Neural progenitor cell (in vitro differentiated cells): ENCODE measurements at places on chromosomes 5 and 9.

- DNase-seq, result peak; percentile 47
Observed at GRCh38 chr5:167665841-167666375, 625.5 kb upstream of the WWC1 start.

DNA sequence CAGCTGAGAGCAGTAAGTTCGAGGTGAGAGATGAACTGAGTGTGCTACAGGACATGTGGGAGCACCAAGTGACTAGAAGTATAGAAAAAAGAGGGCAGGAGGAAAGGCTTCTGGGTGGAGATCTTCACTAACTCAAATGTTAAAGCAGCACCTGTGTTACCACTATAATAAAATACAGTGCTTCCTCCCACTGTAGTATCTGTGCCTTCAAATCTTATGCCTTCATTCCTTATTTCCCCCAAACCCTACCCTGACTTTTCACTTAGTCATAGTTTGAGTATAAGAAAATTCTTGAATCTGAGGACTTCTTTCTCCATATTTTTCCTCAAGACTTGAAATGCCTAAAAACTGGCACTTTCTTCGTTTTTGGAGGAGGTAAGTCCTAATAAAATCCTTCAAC, 61.8 kb downstream of the ALDH1A1 start:
- no peak for DNase-seq

- DNase-seq, result no peak
Observed at GRCh38 chr5:127001621-127002296, 28.6 kb downstream of the MARCHF3 start.

GRCh38 chr9:130666393-130667119, 2.2 kb downstream of the PRDM12 start:
- DNase-seq, result peak; percentile 57

GRCh38 chr5:12626556-12626955, 722.3 kb upstream of the CTNND2 start:
- no peak for DNase-seq

DNA sequence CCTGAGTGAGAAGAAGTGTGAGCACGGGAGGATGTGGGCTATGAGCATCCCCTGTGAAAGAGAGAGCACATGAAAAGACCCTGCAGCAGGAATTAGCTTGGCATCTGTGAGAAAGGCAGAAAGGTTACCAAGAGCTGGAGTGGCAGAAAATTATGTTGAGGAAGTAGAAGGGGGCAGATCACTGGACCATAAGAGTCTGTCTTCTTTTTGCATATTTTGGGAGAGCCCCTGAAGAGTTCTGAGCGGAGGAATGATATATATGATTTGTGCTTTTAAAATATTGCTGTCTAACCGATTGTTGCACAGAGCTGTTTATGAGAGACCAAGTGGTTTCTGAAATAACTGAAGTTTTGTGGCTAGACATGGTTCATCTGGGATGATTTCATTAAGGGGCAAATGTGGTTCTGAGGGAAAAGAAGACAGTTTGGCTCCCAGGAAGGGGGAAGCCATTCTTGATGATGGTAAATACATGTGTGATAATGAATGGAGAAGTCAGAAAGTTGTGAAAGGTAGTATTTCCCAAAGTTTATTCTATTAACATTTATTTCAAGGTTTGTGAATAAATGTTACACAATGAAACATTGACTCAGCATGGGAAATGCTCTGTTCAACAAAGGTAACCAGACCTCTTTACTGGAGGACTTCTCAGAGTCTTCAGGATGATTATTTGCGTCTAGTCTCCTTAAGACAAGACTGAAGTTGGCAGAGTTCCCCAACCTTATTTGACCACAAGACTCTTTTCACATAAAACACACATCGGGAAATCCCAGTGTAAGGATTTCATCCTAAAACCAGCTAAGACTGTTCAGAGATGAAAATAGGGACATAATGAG, 31.5 kb upstream of the ADRB2 start:
- DNase-seq, result no peak

GRCh38 chr9:23701291-23701690, 124.7 kb downstream of the ELAVL2 start:
- no peak for DNase-seq

DNA sequence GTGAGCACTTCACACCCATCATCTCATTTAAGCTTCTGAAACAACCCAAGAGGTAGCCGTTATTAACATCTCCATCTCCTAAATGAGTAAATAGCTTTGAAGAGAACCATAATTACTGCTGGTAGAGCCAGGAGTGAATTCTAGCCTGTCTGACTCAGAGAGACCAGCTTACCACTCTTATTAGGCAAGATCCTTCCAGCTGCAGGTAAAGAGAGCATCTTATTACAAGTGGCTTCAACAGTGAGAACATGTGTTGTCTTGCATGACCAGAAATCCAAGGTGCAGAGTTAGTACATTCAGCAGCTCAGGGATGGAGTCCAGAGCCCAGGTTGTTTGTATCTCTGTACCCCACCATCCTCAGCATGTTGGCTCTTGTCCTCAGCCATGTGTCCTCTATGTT, 10.9 kb upstream of the AFAP1L1 start:
- no peak for DNase-seq

DNA sequence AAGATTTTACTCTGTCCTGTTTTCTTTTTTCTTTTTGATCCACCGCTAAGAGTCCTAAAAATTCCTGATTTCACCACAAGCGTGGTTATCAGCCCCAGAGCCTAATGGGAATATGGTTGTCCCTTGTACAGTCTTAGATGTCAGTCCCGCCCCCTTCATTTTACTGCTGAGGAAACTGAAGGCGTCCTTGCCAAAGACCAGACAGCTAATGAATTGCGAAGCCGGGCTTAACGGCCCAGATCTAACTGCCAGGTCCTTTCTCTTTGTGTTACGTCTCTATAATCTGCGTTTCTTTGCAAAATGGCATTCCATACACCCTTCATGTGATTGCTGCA, 497 bp downstream of the NSA2 start:
- DNase-seq, result peak; percentile 63

GRCh38 chr5:108141676-108142075, 240.2 kb downstream of the FBXL17 start:
- DNase-seq, result no peak

- DNase-seq, result no peak
Observed at GRCh38 chr9:38360839-38361472, 31.5 kb upstream of the ALDH1B1 start.
